Foreskin fibroblast (primary cell): ENCODE measurements at places on chromosomes 3 and 15.
A peak's percentile ranks its signal among the peaks of the same experiment; 100 is the strongest.

DNA sequence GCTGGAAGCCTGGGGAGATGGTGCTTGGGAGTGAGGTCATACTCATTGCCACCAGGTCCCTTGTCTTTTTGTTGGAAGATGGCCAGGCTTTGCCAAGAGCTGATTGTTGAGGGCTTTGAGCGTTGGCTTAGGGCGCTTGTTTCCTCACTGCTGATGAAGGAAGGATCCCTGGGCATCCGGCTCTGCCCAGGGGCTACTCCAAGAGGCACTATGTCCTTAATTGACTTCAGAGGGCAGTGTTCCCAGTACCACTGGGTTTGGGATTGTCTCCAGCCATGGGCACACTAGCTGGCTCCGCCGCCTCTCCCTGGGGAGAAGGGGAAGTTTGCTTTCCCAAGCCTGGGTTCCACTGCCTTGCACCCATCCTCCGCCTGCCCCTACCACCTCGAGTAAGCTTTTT lies 57.2 kb upstream of the RGMA start:
- no peak for DNase-seq

DNA sequence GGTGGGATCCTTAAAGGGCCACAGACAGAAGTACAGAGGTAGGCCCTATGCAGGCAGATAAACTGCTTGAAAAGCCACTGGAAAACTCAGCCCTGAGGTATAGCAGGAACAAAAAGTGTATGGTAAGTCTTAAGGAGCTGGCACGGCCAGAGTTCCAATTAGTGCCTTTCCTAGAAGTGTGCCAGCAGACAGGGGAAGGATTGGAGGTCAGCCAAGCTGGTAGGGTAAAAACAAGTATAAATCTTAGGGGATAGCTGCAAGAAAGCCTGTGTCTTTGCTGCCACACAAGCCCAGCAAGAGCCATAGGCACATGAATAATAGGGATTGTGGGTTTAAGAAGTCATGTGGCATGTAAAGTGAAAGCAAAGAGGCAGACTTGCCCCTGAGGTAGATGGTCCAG lies 582.5 kb downstream of the PLOD2 start:
- DNase-seq: no peak

GRCh38 chr15:46732060-46732459 lies 985.2 kb upstream of the SEMA6D start:
- DNase-seq: no peak

DNA sequence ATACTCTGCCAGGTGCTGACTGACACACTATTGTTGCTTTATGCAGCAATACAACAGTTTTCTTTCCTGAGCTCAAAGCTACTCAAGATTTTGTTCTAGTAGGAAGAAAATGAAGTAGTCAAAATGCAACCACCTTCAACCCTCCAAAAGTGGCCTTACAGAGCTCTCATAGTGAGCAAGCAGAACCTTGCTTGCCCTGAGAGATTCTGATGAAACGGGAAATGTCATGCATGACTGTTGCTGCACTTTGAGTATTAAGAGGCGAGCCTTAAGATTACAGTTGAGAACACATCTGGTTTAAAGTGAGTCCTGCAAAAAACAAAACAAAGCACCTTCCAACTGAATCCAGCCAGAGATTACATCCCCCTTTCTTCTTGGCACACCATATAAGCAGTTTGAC lies 29.7 kb downstream of the MINDY4B start:
- DNase-seq: peak; percentile 14

- no peak for DNase-seq
Measured at GRCh38 chr3:58829321-58830000, 162.9 kb upstream of the FAM3D start.

DNA sequence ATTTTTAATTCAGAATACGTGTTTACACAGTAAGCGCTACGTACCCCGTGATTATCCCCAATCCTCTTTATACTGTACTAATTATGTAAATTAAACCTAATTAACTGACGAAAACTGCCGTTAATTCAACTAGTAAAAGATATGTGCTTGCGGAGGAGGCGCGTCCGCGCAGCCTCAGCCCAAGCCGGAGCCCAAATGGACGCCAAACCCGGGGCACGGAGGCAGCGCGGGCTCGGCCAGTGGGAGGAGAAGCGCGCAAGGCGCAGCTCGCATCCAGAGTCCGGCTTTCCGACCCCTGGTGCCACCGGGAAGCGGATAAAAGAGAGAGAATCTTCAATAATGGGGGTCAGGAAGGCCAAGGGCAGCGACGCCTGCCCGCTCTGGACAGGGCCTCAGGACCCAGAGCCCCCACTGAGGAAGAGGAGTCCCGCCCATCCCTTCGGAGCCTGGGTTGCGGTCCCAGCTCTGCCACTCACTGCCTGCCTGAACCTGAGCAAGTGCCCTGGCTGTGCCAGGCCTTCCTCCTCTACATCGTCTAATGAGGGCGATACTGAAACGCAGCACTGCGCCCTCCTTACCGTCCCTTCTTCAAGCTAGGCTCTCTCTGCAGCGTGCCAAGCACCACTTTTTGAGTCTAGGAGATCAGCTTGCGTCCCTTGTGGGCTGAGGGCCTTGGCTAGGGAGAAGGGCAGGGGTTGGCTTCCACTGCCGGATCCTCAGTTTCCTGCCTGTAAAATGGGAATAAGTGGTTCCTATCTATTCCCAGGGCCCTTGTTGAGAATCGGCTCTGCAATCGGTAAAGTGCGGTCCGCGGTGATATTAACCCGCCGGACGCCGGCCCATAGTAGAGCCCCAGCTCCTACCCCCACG lies 5.0 kb upstream of the SKOR1 start:
- no peak for DNase-seq

DNA sequence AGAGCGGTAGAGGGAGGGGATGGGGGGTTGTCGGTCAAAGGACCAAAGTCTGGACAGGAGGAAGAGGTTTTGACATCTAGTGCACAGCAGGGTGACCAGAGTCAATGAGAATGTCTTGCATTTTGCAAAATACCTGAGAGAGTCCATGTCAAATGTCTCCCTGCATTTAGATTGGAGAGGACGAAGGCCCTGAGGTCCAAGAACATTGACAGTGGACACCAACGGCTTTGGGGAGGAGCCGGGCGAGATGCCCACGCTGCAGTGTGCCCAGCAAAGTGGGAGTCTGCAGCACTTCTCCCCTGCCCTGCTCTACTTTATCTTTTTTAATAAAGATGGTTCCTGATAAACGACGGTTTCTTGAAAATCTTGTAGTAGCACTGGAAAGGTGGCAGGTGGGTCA lies 67.4 kb upstream of the TAMM41 start:
- DNase-seq: no peak

DNA sequence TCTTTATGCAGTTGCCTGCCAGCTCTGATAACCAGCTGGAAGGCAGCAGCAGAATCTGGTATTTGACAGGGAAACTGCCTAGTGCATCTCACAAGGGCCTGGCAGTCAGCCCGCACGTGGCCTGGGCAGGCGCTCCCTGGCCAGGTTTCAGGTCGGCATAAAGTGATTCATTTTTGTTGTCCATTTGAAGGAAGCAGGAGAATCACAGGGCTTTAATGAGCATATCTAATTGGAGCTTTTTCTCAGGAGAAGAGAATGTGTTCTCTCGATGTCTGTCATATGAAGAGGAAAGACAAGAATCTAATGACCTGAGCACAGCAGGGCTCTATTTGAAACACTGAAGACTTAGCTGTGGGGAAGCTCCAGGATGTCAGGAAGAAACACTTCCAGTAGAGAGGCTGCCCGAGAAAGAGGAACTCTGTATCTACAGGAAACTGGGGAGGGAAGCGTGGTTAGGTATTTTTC lies 98.8 kb upstream of the MB21D2 start:
- peak; percentile 5 for DNase-seq

DNA sequence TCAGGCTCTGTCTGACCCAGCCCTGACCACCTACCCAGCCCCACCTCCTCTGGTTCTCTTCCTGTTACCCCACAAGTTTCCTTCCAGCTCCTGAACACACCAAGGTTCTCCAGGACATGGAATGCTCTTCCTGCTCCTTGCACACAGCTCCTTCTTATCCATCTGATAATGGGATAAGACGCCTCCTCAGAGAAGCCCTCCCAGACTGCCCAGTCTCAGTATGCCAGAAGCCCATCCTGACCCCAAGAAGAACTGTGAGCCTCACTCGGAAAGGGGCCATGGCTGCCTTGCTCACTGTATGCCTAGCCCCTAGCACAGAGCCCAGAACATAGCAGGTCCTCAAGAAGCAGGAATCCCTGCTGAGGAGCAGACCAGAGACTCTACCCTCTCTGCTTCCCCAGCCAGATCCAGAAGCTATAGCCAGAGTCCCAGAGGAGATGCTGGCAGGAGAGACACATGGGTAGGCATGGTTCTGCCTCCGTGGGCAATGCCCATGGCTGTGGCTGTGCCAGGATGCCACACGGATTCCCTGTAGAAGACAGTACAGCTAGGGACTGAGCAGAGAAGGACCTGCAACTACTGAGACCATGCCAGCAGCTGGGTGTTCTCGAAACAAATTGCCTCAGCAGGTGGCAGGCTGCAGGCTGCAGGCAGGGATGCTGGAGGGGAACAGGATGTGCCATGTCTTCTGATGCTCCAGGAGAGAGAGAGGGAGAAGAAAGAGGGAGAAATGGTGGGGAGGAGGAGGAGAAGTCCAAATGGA lies 74.0 kb upstream of the LINGO1 start:
- DNase-seq: no peak

- DNase-seq: no peak
Measured at GRCh38 chr3:150059241-150059640, 88.5 kb upstream of the PFN2 start.

DNA sequence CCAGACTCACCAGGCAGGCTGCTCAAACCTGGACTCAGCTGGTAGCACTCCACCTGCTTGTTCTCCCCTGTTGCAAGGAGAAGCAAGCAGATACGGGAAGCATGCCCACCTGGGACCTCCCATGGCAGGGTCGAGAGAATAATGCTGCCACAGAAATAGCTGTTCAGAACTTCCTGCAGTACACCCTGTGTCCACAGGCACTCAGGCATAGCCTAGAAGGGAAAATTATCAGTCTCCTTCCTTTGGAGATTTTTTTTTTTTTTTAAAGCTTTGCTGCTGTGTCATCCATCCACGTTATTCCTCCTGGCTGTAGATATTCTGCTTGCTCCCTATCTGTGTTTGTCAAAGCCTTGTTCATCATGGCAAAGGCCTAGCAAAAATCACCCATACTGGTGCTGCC lies 32.7 kb upstream of the RPS17 start:
- DNase-seq: peak; percentile 5

DNA sequence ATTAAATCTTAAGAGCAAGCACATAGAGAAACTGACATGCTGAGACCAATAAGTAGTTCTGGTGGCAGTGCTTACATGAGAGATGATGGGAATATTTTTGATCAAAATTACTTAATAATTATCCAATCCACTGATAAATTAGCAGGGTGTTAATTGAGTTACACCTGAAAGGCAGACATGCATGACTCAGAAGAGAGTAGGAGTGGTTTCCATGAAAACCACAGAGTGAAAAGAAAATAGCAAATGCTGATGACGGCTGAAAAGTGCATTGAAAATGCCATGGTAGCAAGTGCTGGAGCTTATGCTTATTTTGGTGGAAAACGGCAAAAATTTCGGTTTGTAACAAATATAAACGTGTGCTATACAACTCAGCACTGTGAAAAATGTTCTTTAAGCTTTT lies 267.8 kb upstream of the LRRN1 start:
- no peak for DNase-seq

- DNase-seq: no peak
Measured at GRCh38 chr3:66393333-66394005, 107.4 kb downstream of the LRIG1 start.

GRCh38 chr3:187288131-187288854 lies 3.2 kb downstream of the MASP1 start:
- DNase-seq: no peak

DNA sequence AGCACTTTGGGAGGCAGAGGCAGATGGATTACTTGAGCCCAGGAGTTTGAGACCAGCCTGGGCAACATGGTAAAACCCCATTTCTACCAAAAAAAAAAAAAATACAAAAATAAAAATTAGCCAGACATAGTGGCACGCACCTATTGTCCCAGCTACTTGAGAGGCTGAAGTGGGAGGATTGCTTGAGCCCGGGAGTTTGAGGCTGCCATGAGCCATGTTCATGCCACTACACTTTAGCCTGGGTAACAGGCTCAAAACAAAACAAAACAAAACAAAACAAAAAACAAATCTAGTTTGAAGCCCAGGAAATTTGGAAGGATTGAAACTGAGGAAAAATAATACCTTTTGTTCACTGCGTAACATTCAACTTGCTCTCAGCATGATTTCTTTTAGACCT lies 16.6 kb downstream of the TMOD3 start:
- no peak for DNase-seq

DNA sequence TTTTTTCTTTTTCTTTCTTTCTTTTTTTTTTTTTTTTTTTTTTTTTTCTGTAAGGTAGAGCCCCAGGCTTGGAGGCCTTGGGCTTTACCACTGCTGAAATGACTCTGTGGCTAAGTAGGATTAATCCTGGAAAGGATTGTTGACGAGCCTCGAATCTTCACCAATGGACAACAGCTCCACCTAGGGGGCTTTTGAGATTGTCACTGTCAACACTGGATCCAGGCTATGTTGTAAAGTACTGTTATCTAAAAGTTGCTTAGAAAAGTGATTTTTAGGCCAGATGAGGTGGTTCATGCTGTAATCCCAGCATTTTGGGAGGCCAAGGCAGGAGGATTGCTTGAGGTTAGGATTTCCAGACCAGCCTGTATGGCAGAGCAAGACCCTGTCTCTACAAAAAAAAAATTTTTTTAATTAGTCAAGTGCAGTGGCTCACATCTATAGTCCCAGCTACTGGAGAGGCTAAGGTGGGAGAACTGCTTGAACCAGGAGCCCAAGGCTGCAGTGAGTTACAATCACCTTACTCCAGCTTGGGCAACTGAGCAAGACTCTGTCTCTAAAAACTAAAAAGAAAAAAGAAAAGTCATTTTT lies 41.6 kb downstream of the KLHL18 start:
- DNase-seq: peak; percentile 90

GRCh38 chr3:34065901-34066300 lies 267.5 kb downstream of the PDCD6IP start:
- DNase-seq: no peak

- DNase-seq: no peak
Measured at GRCh38 chr3:61736506-61736905, 175.1 kb downstream of the PTPRG start.

GRCh38 chr3:45185052-45185451 lies 38.9 kb upstream of the CDCP1 start:
- DNase-seq: no peak

DNA sequence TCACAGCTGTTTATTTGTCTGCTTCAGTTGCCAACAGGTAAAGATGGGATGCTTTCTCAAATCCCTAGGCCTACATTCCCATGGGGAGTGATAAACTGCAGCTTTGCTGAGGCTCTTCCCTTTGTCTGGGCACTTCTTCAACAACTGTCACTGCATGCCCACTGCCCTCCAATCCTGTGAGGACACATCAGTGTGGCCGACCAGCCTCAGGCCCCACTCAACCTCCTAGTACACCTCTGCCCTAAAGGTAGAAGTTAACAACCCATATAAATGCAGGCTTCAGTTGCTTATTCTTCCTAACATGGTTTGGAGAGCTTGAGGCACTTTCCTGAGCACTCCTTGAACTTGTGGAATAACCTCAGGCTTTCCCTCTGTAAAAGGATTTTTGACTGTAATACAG lies 49.6 kb downstream of the ROPN1B start:
- DNase-seq: no peak

DNA sequence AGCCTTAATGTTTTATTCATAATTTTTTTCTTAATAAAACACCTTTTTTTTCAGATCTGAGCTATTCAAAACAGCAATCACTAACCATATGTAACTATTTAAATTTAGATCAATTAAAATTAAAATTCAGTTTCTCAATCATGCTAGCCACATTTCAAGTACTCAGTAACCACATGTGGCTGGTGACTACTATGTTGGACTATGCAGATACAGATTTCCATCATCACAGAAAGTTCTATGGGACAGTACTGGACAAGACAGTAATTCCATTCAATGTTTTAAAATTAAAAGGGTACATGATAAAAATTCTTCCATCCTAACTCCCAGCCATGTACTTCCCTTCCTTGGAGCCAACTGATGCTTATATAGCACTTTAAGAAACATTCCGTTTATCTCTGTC lies 119.3 kb downstream of the GLDN start:
- DNase-seq: no peak
